Stimulated activated CD8-positive, alpha-beta memory T cell treated with anti-CD3 and anti-CD28 coated beads, Interleukin-4, amount 100 ng/mL, for 24 hours (primary cell): ENCODE measurements at places on chromosomes 3 and 15.

DNA sequence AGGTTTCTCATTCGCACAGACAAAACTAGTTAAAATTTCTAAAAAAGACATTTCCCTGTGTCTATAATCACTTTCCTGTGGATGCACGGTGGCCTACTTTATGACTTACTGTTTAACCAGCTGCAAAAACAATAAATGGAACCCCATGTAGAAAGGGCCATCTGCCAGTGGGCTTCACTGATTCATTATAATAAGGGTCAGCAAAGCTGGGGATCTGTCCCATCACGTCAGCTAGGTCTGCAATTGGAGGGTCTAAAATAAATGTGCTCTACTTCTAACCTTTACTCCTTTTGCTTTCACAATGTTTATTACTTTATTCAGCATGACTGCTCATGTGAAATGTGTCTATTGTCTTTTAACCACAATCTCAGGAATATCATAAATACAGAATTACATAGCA, 43.1 kb upstream of the NMD3 start:
- DNase-seq: no peak

DNA sequence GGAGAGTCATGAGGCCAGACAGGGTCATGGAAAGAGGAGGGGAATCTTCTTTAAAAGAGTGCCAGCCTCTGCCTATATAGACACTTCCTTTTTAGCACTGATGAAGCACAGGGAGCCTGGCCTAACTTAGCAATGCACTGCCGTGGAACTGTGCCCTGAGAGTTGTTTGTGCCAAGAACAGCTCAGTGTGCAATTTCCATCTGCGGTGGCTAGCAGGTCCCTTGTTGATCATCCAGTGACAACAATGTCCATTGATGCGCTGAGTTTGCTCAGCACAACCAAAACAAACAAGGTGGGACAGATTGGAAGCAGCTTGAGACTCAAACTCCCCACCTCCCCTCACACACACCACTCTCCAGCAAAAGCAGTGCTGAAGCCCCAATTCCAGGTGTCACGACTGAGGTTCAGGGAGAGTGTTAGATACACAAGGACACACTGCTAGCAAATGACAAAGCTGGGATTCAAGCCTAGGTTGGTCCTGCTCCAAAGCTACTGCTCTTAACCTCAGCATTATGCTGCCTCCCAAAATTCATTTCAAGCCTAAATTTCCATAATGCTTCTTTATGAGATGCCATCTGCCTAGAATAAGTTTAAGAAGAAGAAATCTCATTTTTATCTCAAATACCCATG, 316.6 kb upstream of the UBE2E2 start:
- DNase-seq: no peak

- DNase-seq: no peak
These were observed 191.5 kb upstream of the SLC2A2 start for GRCh38 chr3:171218069-171218468.

GRCh38 chr3:21484828-21485144, 266.2 kb downstream of the ZNF385D start:
- DNase-seq: no peak

- DNase-seq: no peak
These were observed 11.7 kb downstream of the TF start for GRCh38 chr3:133757701-133758567.

- peak; percentile 7 for DNase-seq
These were observed 32.8 kb downstream of the ZNF589 start for GRCh38 chr3:48273594-48274211.

GRCh38 chr3:155852341-155852740, 1.9 kb downstream of the SLC33A1 start:
- DNase-seq: no peak

DNA sequence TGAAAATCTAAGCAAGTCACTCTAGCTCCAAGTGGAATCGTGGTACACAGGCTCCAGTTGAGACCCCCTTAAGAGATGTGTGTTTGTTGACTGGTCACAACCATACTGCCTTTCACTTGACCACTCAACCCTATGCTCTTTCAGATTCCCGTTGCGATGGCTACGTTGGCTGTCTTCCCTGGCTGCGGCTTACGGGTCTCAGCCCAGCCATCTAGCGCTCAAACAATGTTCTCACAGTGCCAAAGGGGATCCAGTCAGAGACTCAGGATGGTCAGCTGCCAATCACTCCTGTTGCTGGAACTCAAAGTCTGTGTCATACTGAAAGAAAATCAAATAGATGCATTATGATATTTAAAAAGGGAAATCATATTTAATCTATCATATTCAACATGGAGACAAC, 237.6 kb downstream of the ITPR1 start:
- DNase-seq: no peak

DNA sequence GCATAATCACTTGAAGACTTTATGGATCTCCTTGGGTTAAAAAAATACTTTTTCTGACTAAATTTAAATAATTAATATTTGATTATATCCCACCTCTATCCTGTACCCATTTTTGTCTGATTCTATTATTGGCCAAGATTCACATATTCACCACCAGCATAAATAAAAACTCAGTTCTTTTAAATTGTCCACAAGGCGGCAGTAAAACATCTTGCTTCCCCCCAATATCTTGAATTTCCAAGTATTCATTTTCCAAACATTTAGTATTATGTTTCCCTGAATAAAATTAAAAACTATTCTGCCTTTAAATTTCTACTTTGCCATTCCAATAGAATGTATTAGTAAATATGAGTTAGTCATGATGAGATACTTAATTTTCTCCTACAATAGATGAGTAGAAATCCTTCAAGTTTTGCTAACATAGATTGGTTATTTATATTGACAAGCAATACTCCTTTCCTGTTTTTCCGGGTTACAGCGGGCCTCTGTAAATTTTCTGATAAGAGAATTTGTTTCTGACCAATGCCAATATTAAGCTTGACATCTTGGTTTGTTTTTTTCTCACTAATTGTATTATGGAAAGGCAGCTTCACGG, 218.7 kb upstream of the MDFIC2 start:
- no peak for DNase-seq

DNA sequence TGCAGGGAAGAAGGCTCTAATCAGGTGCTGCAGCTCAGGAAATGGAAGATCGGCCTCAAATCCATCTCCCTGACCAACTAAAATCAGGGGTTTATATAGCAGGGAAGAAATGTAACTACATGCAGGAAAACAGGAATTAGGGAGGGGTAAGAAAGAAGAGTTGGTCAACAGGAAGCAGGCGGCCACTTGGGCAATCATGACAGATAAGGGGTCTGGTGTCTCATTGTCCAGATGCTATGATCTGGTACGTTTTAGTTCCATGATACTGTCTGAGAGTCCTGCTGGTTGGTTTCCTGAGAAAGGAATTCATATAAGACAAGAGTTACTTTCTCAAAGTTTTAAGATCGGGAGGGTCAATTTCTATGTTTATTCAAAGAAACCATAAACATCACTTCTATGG, 24.2 kb downstream of the KATNBL1 start:
- no peak for DNase-seq

DNA sequence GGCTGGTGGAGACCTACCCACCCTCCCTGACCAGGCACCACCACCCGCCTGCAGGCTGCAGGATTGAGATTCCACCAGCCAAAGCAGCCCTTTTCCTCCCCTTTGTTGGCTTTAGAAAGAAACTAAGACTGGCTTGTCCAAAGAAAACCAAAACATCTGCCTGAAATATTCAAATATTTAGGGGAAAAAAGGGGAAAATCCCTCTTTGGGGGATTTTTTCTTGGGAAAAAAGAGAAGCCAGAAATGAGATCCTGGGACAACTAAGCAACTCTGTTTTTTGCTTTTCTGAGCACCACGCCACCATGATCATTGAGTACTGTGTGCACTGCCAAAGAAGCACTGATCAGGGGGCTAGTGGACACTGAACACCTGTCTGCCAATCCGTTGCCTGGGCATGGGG, 2.6 kb downstream of the DCLK3 start:
- DNase-seq: no peak

GRCh38 chr3:30945291-30945690, 50.8 kb upstream of the GADL1 start:
- no peak for DNase-seq

DNA sequence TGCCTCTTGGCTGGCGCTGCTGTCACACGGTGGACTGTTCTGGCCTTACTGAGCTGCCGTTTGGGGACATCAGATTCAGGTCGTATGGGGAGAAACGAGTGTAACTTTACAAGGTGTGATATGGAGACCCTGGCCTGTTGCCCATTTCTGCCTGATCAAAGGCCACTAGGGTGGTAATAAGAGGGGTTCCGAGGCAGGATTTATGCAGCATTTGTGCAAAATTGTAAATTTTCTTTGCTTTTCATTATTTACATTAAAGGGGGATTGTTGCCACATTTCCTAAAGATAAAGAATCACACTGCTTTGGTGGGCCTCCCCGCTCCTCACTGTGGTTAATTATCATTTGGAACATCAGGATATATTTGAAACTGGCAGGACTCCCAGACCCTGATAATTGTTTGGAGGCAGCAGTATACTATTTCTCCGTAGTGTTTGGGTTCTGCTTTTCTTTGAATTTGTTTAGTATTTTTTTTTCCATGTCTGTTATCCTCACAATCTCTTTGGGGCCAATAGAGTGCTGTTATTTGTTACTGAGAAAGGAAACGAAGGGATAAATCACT, 891 bp downstream of the NXPE3 start:
- no peak for DNase-seq

- DNase-seq: no peak
These were observed 6.2 kb downstream of the ZIC4 start for GRCh38 chr3:147400111-147400510.

GRCh38 chr3:159860269-159861116, 128.1 kb upstream of the IL12A start:
- no peak for DNase-seq

GRCh38 chr15:66369773-66370651, 13.5 kb upstream of the TIPIN start:
- no peak for DNase-seq

- DNase-seq: no peak
These were observed 33.5 kb downstream of the UMPS start for GRCh38 chr3:124763644-124764358.

GRCh38 chr3:33668618-33669017, 49.4 kb downstream of the CLASP2 start:
- DNase-seq: no peak
